ENCODE measurements at places on chromosomes 1 and 21.
A peak's percentile ranks its signal among the peaks of the same experiment; 100 is the strongest.

DNA sequence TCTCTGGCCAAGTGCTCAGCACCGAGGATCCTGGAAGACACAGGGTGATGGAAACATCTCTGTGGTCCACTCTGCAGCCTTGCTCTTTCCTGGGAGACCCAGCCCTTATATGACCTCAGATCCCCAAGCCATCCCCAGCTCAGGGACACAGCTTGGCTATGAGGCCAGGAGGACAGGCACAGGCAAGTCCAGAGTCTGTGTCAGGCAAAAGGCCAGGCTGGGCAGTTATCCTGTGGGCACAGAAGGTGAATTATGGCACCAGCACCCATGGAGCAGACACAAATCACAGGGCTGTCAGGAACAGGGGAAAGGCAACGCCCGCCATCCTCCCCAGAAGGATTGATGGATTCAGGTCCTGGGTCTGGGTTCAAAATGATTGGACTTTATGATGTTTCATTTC lies 52.1 kb upstream of the SCMH1 start:
- no peaks in the 10 kb centered on the region for H3K27me3 ChIP-seq
- H3K27ac ChIP-seq: no peak overlapping the region
- H3K4me1 ChIP-seq: no peaks in the 10 kb centered on the region

DNA sequence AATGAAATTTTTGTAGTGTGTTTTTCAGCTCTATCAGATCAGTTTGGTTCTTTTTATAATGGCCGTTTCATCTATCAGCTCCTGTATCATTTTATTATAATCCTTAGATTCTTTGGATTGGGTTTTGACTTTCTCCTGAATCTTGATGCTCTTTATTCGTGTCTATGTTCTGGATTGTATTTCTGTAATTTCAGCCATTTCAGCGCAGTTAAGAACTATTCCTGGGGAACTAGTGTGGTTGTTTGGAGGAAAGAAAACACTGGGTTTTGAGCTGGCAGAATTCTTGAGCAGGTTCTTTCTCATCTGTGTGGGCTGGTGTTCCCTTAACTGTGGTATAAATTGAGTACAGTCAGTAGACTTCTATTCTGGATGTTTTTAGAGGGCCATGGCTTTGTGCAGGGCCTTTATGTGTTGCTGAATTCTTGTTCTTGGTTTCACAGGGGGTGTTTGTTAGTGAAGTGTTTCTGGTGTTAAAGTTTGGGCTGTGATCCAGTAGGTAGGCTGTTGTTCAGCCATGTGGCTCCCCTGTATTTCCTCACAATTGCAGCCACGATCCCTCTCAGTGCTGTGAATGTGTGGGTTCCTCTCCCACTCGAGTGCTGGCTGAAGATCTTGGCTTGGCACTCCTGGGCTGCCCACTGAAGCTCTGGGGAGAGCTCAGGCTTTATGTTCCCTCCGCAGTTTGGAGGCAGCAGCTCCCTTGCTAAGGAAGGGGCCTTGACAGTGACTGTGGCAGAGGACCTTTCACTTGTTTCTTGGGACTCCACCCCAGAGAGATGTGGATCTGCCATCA lies 56.0 kb upstream of the CCDC190 start:
- no peak overlapping the region for H3K27ac ChIP-seq
- no peaks in the 10 kb centered on the region for H3K36me3 ChIP-seq
- no peaks in the 10 kb centered on the region for H3K4me1 ChIP-seq
- H3K27me3 ChIP-seq: no peaks in the 10 kb centered on the region
- H3K4me3 ChIP-seq: no peak overlapping the region

- H3K27ac ChIP-seq: peak overlapping the region; percentile 89
- H3K4me3 ChIP-seq: peak overlapping the region; percentile 22
Measured at GRCh38 chr1:51570063-51570710, 46.7 kb upstream of the OSBPL9 start.

GRCh38 chr1:159163614-159164228 lies 7.7 kb upstream of the CADM3 start:
- no peaks in the 10 kb centered on the region for H3K36me3 ChIP-seq
- H3K4me1 ChIP-seq: peaks cover 6% of the 10 kb centered on the region
- H3K4me3 ChIP-seq: no peak overlapping the region
- DNase-seq: no peak
- no peak overlapping the region for H3K27ac ChIP-seq
- no peaks in the 10 kb centered on the region for H3K27me3 ChIP-seq

- no peak overlapping the region for H3K4me3 ChIP-seq
- H3K4me1 ChIP-seq: no peaks in the 10 kb centered on the region
- H3K27me3 ChIP-seq: no peaks in the 10 kb centered on the region
- DNase-seq: no peak
- H3K36me3 ChIP-seq: no peaks in the 10 kb centered on the region
- H3K27ac ChIP-seq: no peak overlapping the region
Measured at GRCh38 chr1:224057461-224058199, 56.3 kb upstream of the FBXO28 start.

DNA sequence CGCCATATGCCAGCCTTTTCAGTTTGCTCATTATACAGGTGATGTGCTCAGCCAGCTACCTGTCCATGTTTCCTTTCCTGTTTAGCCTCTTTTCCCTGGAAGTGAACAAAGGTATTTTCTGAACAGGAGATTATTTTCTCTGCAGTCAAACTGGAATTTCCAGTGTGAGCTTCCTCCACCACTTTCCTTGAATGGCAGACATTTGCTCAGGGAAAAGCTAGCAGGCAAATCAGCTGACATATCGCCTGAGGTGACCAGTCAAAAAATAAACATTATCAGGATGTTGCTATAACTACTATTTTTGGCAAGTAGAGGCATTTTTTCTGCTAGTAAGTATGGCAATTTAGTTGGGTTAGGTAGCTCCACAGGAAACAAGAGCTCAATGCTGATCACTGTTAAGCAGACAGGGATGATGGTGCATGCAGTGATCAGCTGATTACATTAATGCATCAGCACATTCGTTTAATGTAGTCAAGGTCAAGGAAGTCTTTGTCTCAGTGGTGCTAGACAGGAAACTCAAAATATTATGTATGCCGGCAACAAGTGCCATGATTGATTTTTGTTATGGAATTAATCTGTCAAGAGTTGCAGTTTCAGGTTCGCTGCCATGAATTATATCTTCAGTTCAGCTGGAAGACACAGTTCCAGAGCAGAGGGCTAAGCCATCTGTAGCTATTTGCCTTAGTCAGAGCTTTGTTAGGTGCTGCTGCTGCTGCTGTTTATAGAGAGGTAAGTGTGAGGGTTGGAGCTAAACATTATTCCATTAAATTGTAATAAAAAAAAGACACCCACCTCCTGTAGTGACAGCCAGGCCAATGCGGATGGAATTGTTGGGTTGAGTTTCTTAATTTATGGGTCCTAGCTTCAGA lies 179.7 kb upstream of the ST6GALNAC5 start:
- no peaks in the 10 kb centered on the region for H3K4me1 ChIP-seq
- no peak for DNase-seq
- no peaks in the 10 kb centered on the region for H3K36me3 ChIP-seq

DNA sequence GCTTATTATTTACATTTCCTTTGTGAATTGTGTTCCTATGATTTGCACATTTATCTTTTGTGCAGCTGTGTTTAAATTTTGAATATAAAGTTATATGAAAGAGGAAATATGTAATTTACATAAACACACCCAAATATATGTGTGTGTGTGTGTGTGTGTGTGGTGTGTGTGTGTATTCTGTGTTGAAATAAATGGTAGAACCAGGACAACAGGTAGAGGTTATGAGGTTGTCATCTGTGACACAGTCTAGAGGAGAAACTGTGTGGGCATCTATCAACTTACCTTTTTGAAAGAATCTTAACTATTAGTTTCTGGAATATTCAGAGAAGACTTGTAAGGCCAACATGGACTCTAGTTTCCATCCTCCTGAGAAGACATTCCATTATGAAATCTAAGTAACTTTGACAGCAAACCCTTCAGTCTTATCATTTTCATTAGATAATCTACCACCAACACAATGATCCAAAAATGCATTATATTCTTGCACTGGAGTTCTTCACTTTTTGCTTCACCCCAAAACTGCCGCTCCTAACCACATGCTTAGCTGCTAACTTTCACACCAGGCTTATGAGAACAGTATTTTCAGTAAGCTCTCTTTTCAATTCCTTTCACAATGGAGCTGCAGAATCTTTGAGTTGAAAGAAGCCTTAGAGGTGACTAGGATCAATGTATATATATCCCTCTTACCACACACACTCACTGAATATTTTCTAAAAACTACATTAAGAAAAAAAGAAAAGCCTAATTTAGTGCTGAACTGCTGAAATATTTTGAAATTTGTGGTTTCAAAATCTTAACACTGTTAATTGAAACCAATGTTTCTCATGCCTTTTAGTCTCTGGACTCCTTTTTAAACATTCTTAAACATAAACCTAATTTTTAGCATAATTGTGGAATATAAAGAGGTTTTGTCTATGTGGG lies 21.8 kb downstream of the PTPRC start:
- no peaks in the 10 kb centered on the region for H3K36me3 ChIP-seq
- no peak overlapping the region for H3K4me3 ChIP-seq
- H3K4me1 ChIP-seq: peaks cover 19% of the 10 kb centered on the region
- peak overlapping the region; percentile 17 for H3K27ac ChIP-seq

DNA sequence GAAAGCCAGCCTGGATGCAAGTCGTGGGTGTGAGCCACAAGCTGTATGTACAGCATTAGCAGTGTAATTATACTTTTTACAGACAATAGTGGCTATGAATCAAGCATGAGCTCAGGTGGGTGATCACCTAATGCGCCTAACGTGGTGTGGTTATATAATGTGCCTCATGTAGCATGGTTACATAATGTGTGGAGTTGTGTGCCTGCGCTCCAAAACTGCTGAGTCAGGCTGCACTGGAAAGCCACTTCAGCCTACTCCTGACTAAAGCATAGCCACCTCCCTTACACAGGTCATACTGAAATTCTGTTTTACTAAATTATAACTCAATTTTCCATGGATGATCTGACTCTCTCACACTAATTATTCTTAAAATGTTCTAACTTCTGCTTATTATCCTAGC lies 69.8 kb downstream of the KCNT2 start:
- H3K27me3 ChIP-seq: no peaks in the 10 kb centered on the region
- no peaks in the 10 kb centered on the region for H3K4me1 ChIP-seq
- no peak for DNase-seq
- no peak overlapping the region for H3K4me3 ChIP-seq
- no peak overlapping the region for H3K27ac ChIP-seq

GRCh38 chr1:161747801-161748200 lies 1.8 kb upstream of the DUSP12 start:
- no peak overlapping the region for H3K4me3 ChIP-seq
- peaks cover 19% of the 10 kb centered on the region for H3K4me1 ChIP-seq
- peaks cover 5% of the 10 kb centered on the region for H3K36me3 ChIP-seq
- H3K27ac ChIP-seq: no peak overlapping the region

GRCh38 chr1:205287767-205288559 lies 33.6 kb downstream of the NUAK2 start:
- peak overlapping the region; percentile 42 for H3K4me3 ChIP-seq
- H3K4me1 ChIP-seq: peaks cover 56% of the 10 kb centered on the region
- peak; percentile 100 for DNase-seq
- peak overlapping the region; percentile 97 for H3K27ac ChIP-seq

DNA sequence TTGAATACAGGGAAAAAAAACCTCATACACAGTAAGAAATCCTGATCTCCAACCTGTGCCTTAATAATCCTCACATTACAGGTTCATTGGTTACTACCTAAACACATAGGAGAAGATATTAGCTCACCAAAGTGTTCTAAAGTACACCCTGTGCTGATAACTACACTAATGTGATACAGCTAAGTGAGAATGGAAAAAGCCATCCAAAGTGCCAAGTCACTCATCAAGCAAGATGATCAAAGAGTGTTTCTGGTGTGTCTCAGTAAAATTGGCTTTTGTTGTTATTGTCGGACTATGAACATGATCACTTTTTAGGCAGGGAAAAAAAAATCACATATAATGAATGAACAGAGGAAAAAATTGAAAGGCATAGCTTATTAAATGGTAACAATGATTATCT lies 31.4 kb downstream of the EPS15 start:
- H3K4me1 ChIP-seq: peaks cover 3% of the 10 kb centered on the region
- H3K4me3 ChIP-seq: no peak overlapping the region
- H3K36me3 ChIP-seq: no peaks in the 10 kb centered on the region
- no peaks in the 10 kb centered on the region for H3K27me3 ChIP-seq
- H3K27ac ChIP-seq: no peak overlapping the region
- no peak for DNase-seq

GRCh38 chr1:236982380-236982779 lies 21.9 kb downstream of the MT1HL1 start:
- H3K27me3 ChIP-seq: no peaks in the 10 kb centered on the region
- H3K4me3 ChIP-seq: no peak overlapping the region
- no peak for DNase-seq
- H3K4me1 ChIP-seq: no peaks in the 10 kb centered on the region
- no peaks in the 10 kb centered on the region for H3K36me3 ChIP-seq

Data from MM.1S (cell line).